HCT116 (cell line): ENCODE measurements at places on chromosomes 2 and 18. TPM values are rescaled to one million over a fixed set of nuclear protein-coding genes. Genes with fewer than 3 reads are reported as not detected.

The ASXL3 gene
- not detected for total RNA-seq

- no peak for DNase-seq
Observed at GRCh38 chr2:20393986-20394385, 43.3 kb upstream of the PUM2 start.

DNA sequence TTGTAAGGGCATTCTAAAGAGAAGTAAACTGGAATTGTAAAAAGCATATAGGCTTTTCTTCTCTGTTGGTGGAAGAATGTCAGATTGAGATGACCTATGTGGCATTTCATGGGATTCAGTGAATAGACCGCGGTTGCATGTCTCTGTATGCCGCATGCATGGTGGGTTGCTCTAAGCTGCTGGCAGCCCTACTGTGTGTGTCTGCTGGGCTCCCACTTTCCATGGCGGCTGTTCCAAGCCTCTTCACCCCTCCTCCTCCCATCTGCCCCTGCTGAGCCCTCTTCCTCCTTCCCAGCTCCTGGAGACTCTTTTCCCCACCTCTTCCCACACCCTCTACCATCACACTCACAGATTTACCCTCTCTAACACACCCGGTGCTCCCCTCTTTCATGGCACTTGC is 12.6 kb downstream of the ATP6V1C2 start:
- no peak for DNase-seq

DNA sequence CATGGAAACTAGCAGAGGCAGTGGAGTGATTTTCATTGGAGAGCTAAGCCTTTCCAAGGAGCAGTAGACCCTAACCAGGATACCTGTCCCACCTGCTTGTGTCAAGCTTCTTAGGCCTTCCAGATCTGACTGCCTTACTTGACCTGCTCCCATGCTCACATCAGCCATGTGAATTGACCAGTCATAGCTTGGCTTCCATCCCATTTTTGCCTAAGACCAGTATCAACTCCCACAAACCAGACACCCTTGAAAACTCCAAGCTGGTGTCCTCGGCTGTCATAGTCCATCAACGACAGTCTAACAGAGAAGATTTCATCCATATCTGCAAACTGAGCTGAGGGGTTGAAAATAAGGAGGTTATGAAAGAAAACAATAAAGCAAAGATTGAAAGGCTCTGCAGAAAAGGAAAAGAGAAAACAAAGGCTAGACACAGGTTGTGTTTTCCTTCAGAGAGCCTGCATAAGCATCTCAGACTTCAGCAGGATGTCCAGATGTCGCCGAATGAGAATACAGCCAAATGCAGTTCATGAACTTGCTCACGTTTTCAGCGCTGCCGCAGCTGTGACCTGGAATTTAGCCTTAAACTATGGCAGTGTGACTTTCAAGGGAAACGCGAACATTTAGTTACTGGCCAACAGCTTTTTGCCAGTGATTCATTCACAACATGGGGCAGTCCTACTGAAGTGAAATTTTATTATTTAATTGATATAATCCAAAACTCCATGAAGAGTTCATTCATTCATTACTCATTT is 868.1 kb upstream of the ID2 start:
- no peak for DNase-seq

- DNase-seq: no peak
Observed at GRCh38 chr2:123656590-123656989, 368.5 kb upstream of the CNTNAP5 start.

DNA sequence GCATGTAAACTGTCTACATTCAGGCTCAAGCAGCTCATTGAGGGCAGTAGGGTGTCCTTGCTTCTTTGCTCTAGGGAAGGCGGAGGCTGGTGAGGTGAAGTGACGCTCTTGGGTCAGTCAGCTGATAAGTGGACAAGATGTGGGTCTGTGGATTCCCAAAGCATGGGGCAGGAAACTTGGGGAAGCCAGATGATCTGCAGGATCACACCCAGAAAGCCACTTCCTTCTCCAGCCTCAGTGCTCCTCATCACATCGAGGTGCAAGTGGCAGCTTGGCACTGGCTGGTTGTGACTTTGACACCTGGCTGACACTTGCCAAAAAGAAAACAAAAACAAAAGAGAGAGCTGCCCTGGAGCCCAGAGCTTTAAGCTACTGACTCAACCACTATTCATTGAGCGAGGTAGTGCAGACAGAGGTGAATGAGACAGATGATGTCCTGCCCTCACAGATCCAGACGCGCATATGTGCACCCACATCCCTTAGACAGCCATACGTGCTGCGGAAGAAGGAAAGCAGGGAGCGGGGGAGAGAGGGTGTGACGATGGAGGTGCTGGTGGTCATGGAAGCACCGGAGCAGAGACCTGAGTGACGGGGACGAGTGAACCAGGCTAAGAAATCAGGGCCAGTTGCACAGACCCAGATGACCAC is 3.1 kb upstream of the CIB4 start:
- no peak for DNase-seq

DNA sequence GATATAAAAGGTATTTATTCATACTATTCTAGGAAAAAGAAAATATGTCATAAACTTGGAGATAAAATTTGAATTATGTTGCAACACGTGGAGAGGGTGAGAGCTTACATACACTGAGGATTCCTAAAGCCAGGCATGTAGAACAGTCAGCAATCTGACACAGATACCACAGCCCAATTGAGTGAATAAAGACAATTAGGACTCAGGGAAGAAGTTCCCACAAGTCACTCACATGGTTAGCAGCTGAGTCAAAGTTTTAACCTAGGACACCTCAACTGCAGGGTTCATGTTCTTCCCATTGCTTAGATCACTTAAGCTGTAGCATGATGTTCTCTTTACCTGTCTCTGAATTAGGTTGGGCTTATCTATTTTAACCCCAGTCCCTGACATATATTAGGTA is 189.5 kb downstream of the CMPK2 start:
- DNase-seq: no peak

- no peak for DNase-seq
Observed at GRCh38 chr2:200244111-200244510, 62.4 kb upstream of the SPATS2L start.

- no peak for DNase-seq
Observed at GRCh38 chr2:203591642-203592041, 56.5 kb upstream of the RAPH1 start.

- no peak for DNase-seq
Observed at GRCh38 chr18:51164761-51165281, 32.7 kb downstream of the MEX3C start.

- no peak for DNase-seq
Observed at GRCh38 chr18:54740136-54740846, 88.0 kb upstream of the RAB27B start.

DNA sequence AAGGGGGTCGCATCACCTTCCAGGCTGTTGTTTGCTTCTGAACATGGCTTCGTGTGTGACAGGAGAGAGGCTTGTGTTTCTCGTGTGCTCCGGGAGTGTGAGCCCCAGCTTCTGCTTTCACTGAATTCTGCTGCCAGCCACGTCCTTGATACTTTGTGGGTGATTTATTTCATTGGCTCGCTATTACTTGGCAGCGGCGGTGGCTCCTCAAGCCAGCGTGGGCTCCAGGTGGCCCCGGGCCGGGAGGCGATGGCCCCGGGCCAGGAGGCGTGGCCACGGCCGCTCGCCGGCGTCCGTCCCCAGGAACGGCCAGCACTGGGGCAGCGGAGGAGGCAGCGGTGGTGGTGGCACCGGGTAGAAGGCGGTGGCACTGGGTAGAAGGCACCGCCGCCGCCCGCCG is 63.1 kb downstream of the NAPG start:
- DNase-seq: peak; percentile 18
